Cerebellum (tissue), 4 donors: ENCODE measurements at places on chromosomes 5 and 9. TPM values are rescaled to one million over a fixed set of nuclear protein-coding genes. Genes with fewer than 3 reads are reported as not detected.

The TICAM2 gene
- 0.82 TPM for total RNA-seq

The FLT4 gene
- 8.1 TPM for total RNA-seq

The PIP5KL1 gene
- total RNA-seq = 3.5 TPM

The HAVCR2 gene
- total RNA-seq = 4.5 TPM

The DPYSL3 gene
- 497 TPM for total RNA-seq

The GABRP gene
- total RNA-seq = not detected

The FBP2 gene
- total RNA-seq = not detected

The CHSY3 gene
- 6.0 TPM for total RNA-seq

The PAX5 gene
- 0.64 TPM for total RNA-seq

The MEIKIN gene
- not detected for total RNA-seq

The SOWAHA gene
- 4.9 TPM for total RNA-seq

The SEMA6A gene
- total RNA-seq = 181 TPM

The C5orf34 gene
- 12.3 TPM for total RNA-seq

The TRIP13 gene
- 7.0 TPM for total RNA-seq

The ESM1 gene
- 0.27 TPM for total RNA-seq

The MRPS27 gene
- total RNA-seq = 56.3 TPM

The COL23A1 gene
- 4.5 TPM for total RNA-seq

The ACER2 gene
- total RNA-seq = 7.9 TPM

The UAP1L1 gene
- 0.73 TPM for total RNA-seq

The AGPAT2 gene
- total RNA-seq = 2.8 TPM

The FAM153A gene
- 10.1 TPM for total RNA-seq
